Pulmonary artery endothelial cell (primary cell): ENCODE measurements at places on chromosomes 11 and 22. TPM values are rescaled to one million over a fixed set of nuclear protein-coding genes. Genes with fewer than 3 reads are reported as not detected.

Gene UBQLNL
- total RNA-seq = 0.04 TPM in 1 of 2 replicates, not detected in the other

Gene LINC01488
- total RNA-seq = not detected in 2 replicates

Gene APOL5
- total RNA-seq = not detected in 2 replicates

Gene ZDHHC24
- 17.4 and 20.2 TPM in 2 replicates for total RNA-seq

Gene PHLDA2
- total RNA-seq = 8.4 and 12.1 TPM in 2 replicates
